Stimulated activated CD8-positive, alpha-beta memory T cell treated with anti-CD3 and anti-CD28 coated beads, Interleukin-4, amount 100 ng/mL, for 4 hours (primary cell): ENCODE measurements at places on chromosomes 7 and 10.

DNA sequence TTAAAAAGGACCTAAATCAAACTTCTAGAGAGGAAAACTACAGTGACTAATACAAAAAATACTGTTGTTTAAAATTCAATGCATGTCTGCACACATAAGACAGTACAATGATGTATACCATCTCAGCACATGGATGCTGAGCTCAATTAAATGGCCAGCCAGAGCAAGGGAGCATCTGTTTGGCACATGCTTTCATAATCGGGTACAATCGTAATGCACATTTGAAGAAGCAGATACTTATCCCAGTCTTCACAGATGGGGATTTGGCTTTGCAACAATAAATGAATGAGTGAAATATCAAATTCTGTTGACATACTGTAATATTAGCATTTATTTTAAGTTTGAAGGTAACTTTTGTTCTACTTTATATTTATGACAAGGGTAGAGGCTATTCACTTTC is 187.8 kb downstream of the CRPPA start:
- no peak for DNase-seq

DNA sequence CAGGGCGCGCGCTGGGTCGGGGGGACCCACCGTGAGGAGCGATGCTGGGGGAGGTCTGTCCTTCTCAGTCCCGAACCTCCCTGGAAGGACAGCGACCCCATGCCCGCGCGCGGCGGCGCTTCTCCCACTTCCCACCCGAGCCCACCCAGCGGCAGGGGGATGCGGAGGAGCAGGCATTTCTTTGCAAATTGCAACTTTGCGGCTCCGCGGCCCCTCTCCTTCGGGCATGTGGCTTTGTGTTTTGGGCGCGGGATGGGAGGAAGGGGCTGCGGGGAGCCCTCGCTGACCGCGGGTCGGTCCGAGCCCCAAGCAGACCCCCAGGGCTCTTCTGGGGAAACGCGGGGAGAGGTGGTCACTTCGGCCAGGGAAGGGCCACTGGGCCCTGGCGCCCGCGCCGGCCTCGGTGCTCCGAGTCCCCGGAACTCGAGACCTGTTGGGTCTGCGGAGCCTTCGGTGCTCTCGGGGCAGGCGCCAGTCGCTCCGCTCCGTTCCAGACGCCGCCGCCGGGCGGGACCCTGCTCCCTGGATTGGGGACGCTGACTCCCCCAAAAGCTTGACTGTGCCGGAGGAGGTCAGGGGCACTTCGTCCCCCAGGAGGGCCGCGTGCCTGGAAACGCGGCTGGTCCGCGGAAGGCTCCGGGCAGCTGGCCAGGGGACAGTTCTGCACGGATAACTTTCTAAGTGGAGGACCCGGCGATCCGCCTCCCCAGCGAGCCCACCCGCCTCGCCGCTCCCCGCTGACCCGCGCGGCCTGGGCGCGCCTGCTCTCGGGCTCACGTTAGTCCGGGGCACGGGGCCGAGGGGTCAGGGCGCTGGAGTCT is 164.2 kb upstream of the DPP6 start:
- DNase-seq = no peak

DNA sequence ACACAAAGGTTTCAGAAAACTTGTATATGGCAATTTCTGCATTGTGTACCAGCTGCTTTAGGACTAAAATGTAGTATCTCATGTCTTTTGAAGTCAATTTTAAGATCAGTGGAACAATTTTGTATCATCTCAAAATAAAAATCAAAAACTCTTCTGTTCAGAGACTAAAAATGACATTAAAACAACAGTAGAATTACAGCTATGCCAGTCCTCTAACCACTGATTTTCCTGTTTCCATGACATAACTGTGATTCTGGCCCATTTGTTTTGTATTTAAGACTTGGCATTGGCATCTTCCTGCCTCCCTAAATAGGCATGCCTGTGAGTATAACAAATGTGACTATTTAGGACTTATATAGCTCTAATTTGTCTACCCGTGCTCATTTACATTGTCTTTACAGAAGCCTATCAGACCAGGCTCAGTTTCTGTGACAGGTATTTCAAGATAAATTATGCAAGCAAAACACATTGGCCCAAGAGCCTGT is 29.1 kb upstream of the VPS41 start:
- DNase-seq = no peak

- no peak for DNase-seq
These were observed 54.2 kb downstream of the ELFN1 start for GRCh38 chr7:1724118-1724910.

- DNase-seq = no peak
These were observed 196.6 kb upstream of the FRMD4A start for GRCh38 chr10:14527134-14527844.

- no peak for DNase-seq
These were observed 56.6 kb downstream of the INPP5A start for GRCh38 chr10:132593900-132594876.

- no peak for DNase-seq
These were observed 291.6 kb upstream of the PPP2R2D start for GRCh38 chr10:131609176-131609575.

- no peak for DNase-seq
These were observed 964.5 kb downstream of the CNTNAP2 start for GRCh38 chr7:147081117-147081516.

- no peak for DNase-seq
These were observed 1.4 kb downstream of the PARD3 start for GRCh38 chr10:34813626-34814222.

DNA sequence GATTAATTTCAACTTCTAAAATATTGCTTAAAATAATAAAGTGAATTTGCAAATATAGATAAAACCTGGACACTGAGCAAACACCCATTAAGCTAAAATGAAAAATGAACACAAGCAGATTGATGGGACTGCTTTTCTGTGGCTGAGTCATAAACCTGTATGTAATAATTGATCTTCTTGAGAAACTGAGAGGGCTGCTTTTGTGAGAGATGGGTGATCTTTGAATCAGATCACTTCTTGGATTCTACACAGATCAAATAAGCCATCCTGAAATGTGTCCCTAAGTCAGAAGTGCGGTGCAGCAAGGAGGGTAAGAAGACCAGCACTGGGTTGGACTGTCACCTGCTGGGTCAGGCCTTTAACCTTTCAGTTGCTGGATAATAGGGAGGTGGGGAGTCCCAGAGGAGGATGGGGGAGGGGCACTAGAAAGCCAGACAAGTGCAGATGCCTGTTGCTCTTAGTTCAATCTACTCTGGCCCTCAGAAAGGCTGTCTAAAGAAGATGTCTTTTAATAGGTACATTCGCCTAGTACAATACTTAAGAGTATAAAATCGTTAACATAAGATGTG is 178.2 kb upstream of the NAMPT start:
- no peak for DNase-seq

DNA sequence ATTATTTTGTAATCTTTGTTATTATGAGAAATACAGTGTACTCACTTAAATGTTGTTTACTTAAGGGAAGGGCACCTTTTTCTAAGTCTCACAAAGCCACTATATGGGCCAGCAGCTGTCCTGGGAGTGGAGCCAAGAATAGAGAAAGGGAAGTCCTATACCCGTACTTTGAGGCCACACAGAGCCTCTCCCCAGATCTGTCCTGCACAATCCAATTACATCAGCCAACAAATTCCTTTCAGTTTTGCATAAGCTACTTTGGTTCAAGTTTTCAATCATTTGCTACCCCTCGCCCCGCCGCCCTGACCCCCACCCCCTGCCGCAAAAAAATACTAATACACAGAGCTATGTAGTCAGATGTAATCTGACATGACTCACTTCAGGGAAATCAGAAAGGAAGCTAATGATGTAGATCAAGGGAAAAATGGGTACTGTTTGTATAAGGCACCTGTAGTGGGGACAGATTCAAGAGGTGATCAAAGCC is 297.4 kb upstream of the NEBL start:
- no peak for DNase-seq

DNA sequence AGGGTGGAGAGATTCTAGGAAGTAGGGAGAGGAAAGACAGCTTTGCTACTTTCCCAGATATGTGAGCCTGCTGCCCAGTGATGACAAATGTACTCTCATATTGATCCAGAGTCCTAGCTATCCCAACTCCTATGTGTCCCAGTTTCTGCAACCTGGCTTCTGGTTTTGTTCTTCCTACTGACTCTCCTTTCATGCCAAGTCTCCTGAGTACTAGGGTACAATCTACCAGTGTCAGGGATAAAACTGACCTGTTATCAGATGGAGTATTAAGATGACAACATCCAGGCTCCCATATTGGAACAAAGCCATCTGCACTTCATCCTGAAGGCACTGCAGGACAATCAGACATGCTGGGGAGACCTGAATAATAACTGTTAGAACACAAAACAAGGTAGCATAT is 233.7 kb upstream of the PHYHIPL start:
- no peak for DNase-seq

DNA sequence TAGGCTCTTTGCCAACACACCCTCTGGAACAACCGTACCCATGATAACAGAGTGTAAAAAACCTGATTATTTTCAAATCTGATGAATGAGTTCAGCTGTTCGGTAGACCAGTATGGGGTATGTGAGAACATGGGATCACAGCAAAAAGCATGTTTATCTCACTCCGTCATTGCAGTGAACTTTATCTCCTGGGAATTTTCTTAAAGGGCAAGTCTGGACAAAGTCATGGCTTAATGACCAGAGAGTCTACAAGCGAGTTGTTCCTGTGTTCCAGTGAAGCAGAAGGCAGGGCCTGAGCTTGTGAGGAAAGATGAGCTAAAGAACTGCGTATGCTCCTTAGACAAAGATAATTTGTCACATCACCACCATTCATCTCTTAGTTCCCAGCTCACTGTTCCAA is 219.7 kb downstream of the TRIL start:
- DNase-seq = no peak

- no peak for DNase-seq
These were observed 77.2 kb downstream of the NEUROD6 start for GRCh38 chr7:31263338-31263737.

- DNase-seq = no peak
These were observed 38.4 kb downstream of the ATXN7L1 start for GRCh38 chr7:105837765-105838626.

GRCh38 chr7:149489391-149490024 is 8.1 kb downstream of the ZNF746 start:
- DNase-seq = no peak

DNA sequence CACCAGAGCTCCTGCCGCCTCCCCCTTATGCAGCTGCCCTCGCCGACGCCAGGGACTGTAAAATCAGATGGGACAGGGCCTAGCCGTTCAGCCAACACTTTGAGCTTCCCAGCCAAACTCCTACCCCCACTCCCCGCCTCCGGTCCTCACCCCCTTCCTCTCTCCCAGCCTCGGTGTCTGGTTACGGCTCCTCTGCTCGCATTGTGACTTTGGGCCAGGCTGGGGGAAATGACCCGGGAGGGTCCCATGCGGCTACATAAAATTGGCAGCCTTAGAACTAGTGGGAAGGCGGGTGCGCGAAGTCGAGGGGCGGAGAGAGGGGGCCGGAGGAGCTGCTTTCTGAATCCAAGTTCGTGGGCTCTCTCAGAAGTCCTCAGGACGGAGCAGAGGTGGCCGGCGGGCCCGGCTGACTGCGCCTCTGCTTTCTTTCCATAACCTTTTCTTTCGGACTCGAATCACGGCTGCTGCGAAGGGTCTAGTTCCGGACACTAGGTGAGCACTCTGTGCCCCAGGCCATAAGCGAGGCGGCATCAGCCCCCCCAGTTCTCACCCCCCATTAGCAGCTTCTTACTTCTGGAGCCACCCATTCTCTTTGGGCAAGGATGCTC is at the start of gene KAZALD1:
Gene KAZALD1, plus strand, starts transcription at position 366 of the 608 bp plus-strand sequence. CDS start 604 bp downstream, outside the sequence.
- DNase-seq = no peak

DNA sequence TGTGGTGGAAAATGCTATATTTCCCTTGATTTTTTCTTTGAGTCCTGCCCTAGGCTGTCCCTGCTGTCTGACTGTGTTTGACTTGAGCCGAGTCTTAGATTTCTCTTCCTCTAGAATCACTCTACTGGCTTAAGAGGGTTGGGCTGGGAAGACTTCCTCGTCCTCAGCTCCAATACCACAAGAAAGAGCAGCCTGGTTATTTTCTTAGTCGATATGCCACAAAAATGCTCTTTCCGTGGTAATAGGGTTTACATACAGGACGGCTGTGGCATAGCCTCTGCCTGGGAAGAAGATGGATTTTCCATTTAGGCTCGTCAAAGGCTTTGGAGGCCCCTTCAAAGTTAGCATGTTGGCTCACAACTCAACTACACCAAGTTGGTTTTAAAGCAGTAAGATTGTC is 212.0 kb upstream of the IGFBP3 start:
- no peak for DNase-seq

DNA sequence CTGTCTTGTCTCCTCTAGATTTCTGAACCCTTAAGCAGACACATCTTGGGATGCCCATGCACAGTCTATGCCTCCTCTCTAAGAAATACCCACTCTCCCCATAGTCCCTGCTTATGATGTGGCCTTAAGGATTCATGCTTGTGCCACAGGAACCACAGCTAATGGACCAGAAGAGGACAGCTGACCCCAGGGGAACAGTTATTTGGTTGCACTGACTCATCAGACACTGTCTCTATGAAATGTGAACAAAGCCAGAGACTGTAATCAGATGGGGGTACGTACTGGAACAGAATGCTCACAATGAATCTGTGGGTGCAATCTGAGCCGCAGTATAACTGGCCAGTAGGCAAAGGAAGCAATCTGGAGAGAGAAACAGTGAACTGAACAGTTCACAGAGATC is 121.9 kb downstream of the USP6NL start:
- DNase-seq = no peak

GRCh38 chr10:132408823-132409666 is 12.0 kb downstream of the PWWP2B start:
- no peak for DNase-seq

DNA sequence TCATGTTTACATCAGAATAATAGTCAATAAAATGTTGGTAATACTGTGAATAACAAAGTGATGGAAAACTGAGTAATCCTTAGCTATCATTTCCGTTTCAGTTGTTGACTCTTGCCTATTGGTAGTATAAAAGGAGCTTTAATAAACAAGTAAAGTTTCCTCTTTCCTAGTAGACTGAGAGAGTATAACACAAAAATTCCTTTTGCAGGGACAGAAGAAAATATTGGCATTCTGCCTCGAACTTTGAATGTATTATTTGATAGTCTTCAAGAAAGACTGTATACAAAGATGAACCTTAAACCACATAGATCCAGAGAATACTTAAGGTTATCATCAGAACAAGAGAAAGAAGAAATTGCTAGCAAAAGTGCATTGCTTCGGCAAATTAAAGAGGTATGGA is 9.4 kb downstream of the KIF20B start:
- no peak for DNase-seq

- no peak for DNase-seq
These were observed 147.7 kb downstream of the SND1 start for GRCh38 chr7:127799535-127800305.
